ENCODE measurements at places on chromosomes 12 and 14. TPM values are rescaled to one million over a fixed set of nuclear protein-coding genes. Genes with fewer than 3 reads are reported as not detected.

DNA sequence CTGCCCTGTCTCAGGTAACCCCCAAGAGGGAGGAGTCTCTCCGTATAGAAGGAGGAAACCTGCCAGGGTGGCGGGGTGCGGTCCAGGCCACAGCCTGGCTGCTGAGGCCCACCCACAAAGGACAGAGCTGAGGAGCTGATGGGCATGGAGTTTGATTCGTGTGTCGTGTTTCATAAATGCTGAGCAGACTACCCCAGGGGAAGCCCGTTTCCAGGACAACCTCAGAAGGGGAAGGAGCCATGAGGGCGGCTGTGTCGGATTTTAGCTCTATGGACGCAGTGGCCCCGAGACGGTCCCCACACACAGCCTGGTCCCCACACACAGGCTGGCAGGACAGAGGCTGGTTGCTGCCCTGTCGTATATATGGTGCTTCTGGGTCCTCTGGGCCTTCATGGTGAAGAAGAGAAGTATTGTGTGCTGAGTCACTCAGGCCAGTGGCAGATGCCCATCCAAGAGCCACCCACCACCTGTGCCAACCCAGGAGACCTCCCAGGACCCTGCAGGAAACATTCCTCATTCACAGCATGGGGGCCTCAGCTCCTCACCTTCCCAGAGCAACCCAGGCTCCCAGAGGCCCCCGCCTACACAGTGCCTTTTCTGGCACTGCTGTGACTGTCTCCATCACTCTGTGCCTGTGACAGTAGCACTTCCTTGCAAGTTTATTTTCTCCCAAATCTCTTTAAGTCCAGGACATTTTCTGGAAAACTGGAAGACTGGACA lies 63.1 kb upstream of the RIN3 start:
- no peaks in the 10 kb centered on the region for H3K27me3 ChIP-seq
- no peaks in the 10 kb centered on the region for H3K36me3 ChIP-seq
- H3K27ac ChIP-seq, result no peak overlapping the region
- H3K4me3 ChIP-seq, result no peak overlapping the region
- no peak for DNase-seq
- no peaks in the 10 kb centered on the region for H3K4me1 ChIP-seq

DNA sequence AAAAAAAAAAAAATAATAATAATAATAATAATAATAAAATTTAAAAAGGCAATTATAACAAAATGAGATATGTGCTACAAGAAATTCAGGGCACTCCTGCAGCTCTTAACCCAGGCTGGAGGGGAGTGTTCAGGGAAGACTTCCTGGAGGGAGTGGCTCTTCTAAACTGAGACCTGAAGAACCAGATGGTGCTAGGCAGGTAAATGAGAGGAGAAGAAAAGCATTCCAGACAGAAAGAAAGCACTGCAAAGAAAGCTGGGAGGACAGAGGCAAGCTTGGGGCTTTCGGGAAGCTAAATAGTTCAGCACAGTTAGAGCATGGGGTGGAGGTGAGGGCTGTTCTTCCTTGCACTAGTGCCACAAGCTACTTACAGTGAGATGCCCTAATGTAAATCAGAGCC lies 9.9 kb upstream of the SRSF9 start:
- no peak overlapping the region for H3K27ac ChIP-seq
- DNase-seq, result no peak
- H3K4me1 ChIP-seq, result no peaks in the 10 kb centered on the region
- no peaks in the 10 kb centered on the region for H3K27me3 ChIP-seq
- no peak overlapping the region for H3K4me3 ChIP-seq

- no peaks in the 10 kb centered on the region for H3K27me3 ChIP-seq
- H3K27ac ChIP-seq, result no peak overlapping the region
- H3K4me1 ChIP-seq, result no peaks in the 10 kb centered on the region
- H3K36me3 ChIP-seq, result no peaks in the 10 kb centered on the region
- H3K4me3 ChIP-seq, result no peak overlapping the region
Observed at GRCh38 chr12:66085998-66086397, 44.6 kb downstream of the LLPH start.

DNA sequence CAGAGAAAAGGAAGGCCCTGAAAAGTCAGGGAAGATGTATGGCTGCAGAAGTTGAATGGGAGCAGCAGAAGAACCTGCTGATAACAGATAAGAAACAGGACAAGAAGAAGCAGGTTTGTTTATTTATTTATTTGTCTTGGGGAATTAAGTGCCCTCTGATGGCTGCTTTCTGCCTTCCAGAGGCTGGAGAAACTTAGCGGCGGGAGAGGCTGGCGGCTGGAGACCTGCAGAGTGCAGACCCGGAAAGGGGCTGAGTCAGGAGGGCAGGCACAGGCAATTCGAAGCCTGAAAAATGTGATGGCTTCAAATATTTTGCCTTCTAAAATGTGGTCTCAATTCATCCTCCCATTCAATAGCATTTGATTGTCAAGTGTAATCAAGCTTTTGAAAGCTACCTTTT lies 168.2 kb upstream of the GZMB start:
- no peaks in the 10 kb centered on the region for H3K36me3 ChIP-seq
- no peaks in the 10 kb centered on the region for H3K27me3 ChIP-seq
- DNase-seq, result no peak
- H3K4me3 ChIP-seq, result no peak overlapping the region
- no peak overlapping the region for H3K27ac ChIP-seq
- H3K4me1 ChIP-seq, result peaks cover 10% of the 10 kb centered on the region

DNA sequence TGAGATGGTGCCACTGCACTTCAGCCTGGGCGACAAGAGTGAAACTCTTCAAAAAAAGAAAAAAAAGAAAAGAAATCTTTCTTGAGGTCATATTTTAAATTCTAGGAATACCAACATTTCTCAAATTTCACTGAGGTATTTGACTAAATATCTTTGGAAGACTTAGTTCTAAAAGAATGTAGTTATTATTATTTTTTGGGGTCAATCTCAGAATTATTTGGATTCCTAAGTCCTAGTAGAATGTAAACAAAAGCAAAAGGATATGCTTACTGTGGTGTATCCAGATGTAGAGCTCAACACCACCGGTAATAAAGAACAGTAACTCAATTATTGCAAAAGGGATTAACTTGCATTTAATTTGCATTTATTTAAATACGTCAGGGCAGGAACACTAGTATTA lies 25.0 kb downstream of the PRICKLE1 start:
- H3K4me1 ChIP-seq, result no peaks in the 10 kb centered on the region
- H3K27ac ChIP-seq, result no peak overlapping the region
- no peak overlapping the region for H3K4me3 ChIP-seq
- no peak for DNase-seq
- no peaks in the 10 kb centered on the region for H3K36me3 ChIP-seq
- H3K27me3 ChIP-seq, result no peaks in the 10 kb centered on the region

- H3K4me1 ChIP-seq, result peaks cover 2% of the 10 kb centered on the region
- no peaks in the 10 kb centered on the region for H3K36me3 ChIP-seq
- DNase-seq, result no peak
- H3K27ac ChIP-seq, result no peak overlapping the region
- no peak overlapping the region for H3K4me3 ChIP-seq
- H3K27me3 ChIP-seq, result no peaks in the 10 kb centered on the region
Observed at GRCh38 chr12:70048521-70049250, 194.5 kb upstream of the CNOT2 start.

DNA sequence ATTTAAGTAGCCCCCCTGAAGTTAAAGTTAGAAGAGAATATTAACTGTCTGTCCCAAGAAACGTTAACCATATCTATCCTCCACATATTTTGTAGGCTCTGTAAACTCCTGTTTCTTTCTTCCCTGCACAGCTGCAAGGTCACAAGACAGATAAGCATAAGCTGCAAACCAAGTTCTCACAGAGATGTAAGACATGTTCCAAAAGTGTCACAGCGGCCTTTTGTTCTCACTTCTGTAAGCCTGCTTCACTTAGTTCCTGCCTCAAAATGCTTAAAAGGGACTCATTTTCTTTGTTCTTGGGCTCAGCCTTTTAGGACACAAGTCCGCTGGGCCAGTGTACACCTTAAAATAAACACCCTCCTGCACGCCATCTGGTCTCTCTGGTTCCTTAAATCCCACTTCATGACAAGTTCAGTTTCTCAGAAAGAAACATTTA lies 3.2 kb downstream of the RNASE1 start:
- no peaks in the 10 kb centered on the region for H3K4me1 ChIP-seq
- H3K27ac ChIP-seq, result peak overlapping the region; percentile 58
- peak overlapping the region; percentile 24 for H3K4me3 ChIP-seq
- no peaks in the 10 kb centered on the region for H3K36me3 ChIP-seq
- no peak for DNase-seq
- H3K27me3 ChIP-seq, result no peaks in the 10 kb centered on the region

Gene GPRC5D
- total RNA-seq, result not detected

DNA sequence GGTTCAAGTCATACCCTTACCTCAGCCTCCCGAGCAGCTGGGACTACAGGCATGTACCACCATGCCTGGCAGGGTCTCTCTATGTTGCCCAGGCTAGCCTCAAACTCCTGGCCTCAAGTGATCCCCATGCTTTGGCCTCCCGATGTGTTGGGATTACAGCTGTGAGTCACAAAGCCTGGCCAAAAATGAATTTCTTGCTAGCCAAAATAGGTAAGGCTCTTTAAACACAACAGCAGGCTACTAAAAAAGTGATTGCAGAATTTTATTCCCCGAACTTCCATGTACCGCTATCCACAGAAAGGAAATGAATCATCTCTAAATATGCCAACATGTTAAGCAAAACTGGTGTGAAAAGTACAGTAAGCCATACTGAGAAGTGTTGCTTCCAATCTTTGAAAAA lies 50.6 kb downstream of the WDHD1 start:
- no peaks in the 10 kb centered on the region for H3K36me3 ChIP-seq
- H3K27me3 ChIP-seq, result no peaks in the 10 kb centered on the region
- no peaks in the 10 kb centered on the region for H3K4me1 ChIP-seq
- H3K4me3 ChIP-seq, result no peak overlapping the region

Gene AMDHD1
- total RNA-seq, result 0.63 TPM

DNA sequence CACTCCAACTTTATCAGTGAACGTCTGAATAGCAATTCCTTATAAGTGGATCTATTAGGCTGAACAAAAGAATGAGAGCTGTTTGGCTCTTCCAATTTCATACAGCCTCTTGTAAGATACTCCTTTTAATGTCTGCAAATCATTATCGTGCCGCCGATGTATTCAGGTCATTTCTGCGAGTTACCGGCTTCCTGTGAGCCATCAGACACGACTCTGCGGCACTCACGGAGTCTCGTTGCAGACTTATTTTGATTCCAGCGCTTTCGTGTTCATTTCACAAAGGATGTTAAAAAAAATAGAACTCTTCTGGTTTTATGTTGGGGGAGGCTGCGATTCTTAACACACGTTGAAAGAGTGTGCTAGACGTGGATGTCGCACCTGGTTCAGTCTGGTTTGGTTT lies 106.6 kb downstream of the GLT1D1 start:
- no peak overlapping the region for H3K4me3 ChIP-seq
- no peaks in the 10 kb centered on the region for H3K4me1 ChIP-seq
- no peak for DNase-seq
- H3K36me3 ChIP-seq, result no peaks in the 10 kb centered on the region

GRCh38 chr12:132739600-132740312 lies 21.9 kb downstream of the ANKLE2 start:
- no peak overlapping the region for H3K4me3 ChIP-seq
- no peak for DNase-seq
- H3K27ac ChIP-seq, result peak overlapping the region; percentile 70
- H3K4me1 ChIP-seq, result no peaks in the 10 kb centered on the region
- no peaks in the 10 kb centered on the region for H3K27me3 ChIP-seq
